ENCODE measurements at places on chromosomes 5 and 9.

DNA sequence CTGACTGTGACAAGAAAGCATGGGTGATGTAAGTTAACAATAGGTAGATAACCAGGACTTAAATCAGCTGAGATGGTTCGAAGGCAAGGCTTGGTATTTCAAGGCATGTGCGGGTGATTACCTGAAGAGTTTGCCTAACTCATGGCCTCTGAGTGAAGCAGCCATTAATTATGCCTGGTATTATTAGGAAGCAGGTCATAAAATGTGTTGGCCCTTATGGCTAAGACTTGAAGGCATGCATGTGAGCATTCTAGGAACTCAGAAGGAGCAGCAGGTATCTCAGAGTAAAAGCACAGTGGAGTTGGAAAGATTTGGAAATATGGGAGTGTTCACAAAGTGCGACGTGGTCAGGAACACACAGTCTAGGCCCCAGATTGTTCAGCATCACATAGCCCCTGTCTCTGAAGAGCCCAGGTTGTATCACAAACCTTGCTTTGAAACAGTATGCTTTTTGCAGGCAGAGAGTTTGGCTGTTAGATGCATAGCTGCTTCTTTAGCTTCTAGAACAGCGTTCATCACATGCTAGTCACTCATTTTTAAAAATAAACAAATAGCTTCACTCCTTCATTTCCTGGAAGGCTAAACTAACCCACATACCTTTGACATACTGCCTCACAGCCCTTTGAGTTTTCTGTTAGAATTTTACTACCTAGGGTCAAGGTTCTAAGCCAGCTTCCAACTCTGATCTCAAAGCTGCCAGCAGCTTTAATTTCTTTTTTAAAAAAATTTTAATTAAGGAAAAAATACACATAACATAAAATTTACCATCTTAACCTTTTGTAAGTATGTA lies 2.1 kb downstream of the HEXB start:
- DNase-seq = no peak

- DNase-seq = peak; percentile 44
Measured at GRCh38 chr5:110751902-110752762, 13.3 kb downstream of the SLC25A46 start.

DNA sequence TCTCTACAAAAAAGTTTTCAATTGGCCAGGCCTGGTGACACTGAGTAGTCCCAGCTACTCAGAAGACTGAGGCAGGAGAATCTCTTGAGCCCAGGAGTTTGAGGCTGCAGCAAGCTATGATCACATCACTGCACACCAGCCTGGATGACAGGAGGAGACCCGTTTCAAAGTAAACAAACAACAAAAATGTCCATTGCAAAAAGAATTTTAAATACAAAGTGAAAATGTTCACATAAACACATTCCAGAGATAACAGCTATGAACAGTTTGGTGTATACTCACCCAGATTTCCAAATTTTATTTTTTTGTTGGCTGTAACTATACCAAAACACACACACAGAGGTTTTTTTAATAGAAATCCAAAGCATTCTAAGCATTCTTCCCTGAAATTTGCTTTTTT lies 39.8 kb downstream of the ADRA1B start:
- DNase-seq = no peak

- DNase-seq = no peak
Measured at GRCh38 chr5:147390654-147391225, 119.1 kb downstream of the DPYSL3 start.

- peak; percentile 82 for DNase-seq
Measured at GRCh38 chr9:109012876-109013678, at the start of gene CTNNAL1. Gene CTNNAL1, minus strand, starts transcription at chr9:109013499. Its CDS starts 57 bp downstream, at chr9:109013442.

DNA sequence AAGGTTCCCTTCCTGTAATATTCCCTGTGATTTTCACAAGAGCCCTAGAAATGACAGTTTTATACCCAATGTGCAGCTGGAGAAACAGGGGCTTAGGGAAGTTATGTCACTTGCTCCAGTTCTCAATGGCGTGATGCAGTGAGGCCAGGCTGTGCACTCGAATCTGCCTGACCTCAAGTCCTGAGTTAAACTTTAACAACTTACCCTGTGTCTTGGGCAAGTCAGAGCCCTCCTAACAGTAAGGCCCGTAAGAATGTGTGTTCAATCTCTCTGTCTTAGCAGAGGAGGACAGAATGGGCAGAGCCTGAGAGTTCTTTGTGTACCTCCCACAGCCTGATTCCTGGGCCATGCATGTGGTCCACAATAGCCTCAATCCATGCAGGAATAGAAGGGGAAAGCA lies 181.1 kb downstream of the TRIM32 start:
- DNase-seq = no peak

DNA sequence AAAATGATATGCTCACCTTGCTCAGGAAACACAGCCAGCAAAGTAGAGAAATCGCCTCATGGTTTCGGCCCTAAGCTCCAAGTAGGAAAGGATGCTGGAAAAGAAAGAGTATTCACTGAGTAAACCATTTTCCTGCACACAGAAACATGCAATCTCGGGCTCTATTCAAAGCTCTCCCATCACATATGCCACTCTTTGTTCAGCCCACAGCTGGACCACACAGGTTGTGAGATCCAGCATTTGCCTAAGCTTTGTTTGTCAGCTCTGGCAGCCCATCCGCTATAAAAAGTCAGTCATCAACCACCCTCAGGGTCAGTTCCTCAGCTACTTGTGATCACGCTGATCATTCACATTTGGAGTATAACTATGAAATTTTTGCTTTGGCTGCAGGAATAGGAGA lies 96.5 kb upstream of the SMARCA2 start:
- DNase-seq = no peak

DNA sequence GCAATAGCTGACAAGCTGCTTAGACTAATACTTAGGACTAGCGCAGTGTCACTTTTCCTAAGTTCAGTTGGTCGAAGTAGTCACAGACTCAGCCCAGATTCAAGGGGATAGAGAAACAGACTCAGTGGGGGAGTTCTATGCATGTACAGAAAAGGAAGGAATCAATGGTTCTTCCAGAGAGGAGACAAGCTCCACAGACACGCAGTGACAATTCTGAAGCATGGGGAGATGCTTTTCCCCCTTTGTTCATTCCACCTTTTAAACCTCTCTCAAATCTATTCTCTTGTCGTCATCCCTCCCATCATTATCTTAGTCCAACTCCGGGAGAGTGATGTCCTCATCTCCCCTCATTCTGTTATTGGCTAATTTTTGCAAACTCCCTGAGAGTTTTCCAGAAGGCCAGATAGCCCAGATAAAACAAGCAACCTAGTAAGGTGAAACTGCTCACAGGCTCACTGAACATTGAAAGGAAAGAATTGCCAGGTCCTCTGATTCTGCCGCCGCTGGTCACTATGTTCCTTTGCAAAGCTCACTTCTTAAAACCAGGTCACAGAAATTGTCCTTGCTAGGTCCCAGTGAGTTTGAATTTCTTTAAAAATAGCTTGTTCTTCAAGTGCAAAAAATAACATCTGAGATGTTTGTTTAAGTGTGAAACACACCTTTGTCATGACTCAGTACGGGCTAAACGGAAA lies 13.4 kb upstream of the STRBP start:
- DNase-seq = no peak

DNA sequence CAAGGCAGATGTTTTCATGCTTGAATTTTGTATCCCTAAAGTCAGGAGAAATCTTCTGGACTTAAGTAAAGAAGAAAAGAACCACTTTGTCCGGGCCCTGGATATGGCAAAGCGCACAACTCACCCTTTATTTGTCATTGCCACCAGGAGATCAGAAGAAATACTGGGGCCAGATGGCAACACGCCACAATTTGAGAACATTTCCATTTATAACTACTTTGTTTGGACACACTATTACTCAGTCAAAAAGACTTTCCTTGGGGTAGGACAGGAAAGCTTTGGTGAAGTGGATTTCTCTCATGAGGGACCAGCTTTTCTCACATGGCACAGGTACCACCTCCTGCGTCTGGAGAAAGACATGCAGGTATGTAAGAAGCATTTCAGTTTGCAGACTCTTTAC lies 2.3 kb downstream of the TYRP1 start:
- DNase-seq = no peak

DNA sequence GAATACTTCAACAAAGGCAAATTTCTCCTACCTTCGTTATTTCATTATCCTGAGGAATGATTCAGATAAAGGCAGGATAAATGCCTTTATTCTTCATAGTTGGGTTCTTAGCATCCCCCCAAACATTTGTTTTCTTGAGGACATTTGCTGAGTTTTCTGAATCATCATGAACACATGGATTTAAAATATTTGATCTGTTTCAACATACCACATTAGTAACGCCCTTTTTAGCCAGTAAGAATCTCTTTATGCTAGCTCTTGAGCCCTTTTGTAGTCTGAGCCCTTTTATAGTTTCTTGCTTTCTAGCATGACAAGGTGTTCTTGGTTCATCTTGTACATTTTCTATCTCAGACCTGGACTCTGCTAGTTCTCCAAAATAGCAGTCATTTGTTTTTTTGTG lies 27.9 kb downstream of the SKIC3 start:
- no peak for DNase-seq

DNA sequence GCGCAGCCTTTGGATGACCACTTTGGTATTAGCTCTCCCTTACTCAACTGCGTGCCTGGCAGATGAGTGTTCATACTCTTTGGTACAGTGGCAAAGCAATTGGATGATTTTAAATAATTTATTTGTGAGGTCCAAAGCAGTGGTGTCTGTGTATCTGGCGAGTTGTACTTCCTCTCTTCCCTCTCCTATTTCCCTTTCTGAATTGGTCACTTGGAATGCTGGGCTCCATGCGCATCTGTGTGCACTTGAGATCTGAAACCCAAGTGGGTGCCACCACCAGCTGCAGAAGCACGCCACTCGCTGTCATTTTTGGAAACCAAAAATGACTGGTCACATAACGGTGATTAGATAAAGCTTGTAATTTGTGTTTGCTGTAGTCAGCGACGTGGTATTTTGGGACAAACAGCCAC lies 386.0 kb upstream of the KLF4 start:
- DNase-seq = no peak

GRCh38 chr9:71441266-71441665 lies 319.8 kb upstream of the TRPM3 start:
- no peak for DNase-seq

- no peak for DNase-seq
Measured at GRCh38 chr9:101504188-101504587, 29.5 kb upstream of the RNF20 start.

GRCh38 chr5:114006582-114006981 lies 355.3 kb upstream of the KCNN2 start:
- DNase-seq = no peak

GRCh38 chr9:80146466-80146865 lies 574.7 kb downstream of the TLE4 start:
- no peak for DNase-seq

DNA sequence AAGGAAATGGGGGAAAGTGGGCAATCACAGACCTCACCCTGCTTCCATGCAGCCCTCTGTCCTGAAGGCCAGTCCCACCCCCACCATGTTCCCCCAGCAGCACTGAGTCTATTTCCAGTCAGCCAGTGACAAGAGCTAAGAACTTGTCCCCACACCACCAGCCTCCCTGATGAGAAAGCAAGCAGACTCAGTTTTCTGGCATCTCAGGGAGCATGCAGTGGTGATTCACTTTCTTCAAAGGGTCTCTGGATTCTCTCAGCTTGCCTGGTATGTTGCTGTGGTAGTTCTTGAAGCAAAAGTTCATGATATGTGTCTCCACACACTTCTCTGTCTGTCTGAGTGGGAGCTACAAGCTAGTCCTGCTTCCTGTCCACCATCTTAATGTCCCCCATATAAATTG lies 799.9 kb upstream of the TYRP1 start:
- DNase-seq = no peak

GRCh38 chr9:78221425-78221824 lies 14.4 kb upstream of the CEP78 start:
- no peak for DNase-seq

GRCh38 chr5:151052836-151053235 lies 28.0 kb downstream of the TNIP1 start:
- no peak for DNase-seq

DNA sequence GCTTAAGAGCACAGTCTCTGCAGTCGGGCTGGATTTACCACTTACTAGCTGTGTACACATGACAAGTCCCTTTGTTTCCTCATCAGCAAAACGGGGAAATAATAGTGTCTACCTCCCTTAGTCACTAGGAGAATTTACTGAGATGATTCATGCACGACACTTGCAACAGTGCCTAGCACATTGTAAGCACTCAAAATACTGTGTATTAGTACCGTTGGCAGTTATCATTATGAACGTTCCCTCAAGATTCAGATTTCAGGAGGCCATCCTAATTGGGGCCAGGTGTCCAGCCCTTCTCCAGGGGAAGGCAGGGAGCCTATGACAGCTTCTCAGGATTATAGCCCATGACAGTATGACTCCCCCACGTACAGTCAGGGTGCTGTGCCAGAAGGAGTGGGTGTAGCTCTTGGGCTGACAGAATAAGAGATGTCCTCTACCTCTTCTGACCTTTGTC lies 164.3 kb downstream of the DOCK2 start:
- DNase-seq = no peak

- no peak for DNase-seq
Measured at GRCh38 chr9:34267660-34268059, 61.4 kb downstream of the KIF24 start.

DNA sequence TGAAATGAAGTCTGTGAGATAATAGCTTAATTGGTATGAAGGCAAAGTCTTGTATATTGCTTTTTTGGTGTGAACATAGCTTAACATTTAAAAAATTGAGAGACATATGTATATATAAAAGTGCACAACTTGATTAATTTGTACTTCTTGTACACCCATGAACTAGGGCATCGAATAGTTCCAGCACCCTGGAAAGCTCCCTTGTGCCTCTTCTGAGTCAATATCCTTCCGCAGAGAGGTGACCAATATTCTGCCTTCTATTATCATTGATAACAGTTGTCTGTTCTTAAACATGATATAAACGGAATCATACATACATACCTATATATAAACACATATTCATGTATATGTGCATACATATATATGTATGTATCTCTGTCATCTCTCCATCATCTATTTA lies 185.4 kb downstream of the PHF2 start:
- DNase-seq = no peak

- no peak for DNase-seq
Measured at GRCh38 chr9:69573651-69574050, 98.5 kb downstream of the APBA1 start.

GRCh38 chr9:96566498-96567202 lies 53.0 kb downstream of the CDC14B start:
- DNase-seq = peak; percentile 82

GRCh38 chr5:14676320-14676719 lies 11.8 kb downstream of the OTULIN start:
- no peak for DNase-seq

DNA sequence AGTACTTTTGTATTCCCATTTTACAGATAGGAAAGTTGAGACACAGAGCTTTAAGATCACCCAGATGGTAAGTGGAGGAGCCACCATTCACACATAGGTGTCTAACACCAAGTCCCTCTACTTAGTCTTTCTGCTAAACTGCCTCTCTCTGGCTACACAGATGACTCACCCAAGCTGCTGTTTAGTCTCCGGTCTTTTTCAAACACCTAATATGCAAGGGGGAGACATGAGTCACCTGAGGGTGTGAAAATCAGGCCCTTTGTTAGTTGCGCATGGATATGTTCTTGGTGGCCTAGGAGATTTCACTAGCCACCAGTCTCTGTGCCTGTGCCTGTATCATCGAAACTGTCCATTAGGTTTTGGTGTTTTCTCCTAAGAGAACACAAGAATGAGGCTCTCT lies 117.8 kb downstream of the MAST4 start:
- no peak for DNase-seq

- no peak for DNase-seq
Measured at GRCh38 chr9:111151537-111151936, 113.3 kb upstream of the LPAR1 start.

Measured in stimulated activated naive CD8-positive, alpha-beta T cell treated with anti-CD3 and anti-CD28 coated beads, Interleukin-15, amount 100 ng/mL, for 72 hours (primary cell).